CD14-positive monocyte (primary cell): ENCODE measurements at places on chromosomes 5 and 9. TPM values are rescaled to one million over a fixed set of nuclear protein-coding genes. Genes with fewer than 3 reads are reported as not detected.

- H3K4me3 ChIP-seq: no peak overlapping the region
- no peaks in the 10 kb centered on the region for H3K4me1 ChIP-seq
- DNase-seq: no peak
Observed at GRCh38 chr5:37133939-37134338, 115.2 kb downstream of the CPLANE1 start.

The GNA14 gene
- not detected for polyA plus RNA-seq

The PHAX gene
- polyA plus RNA-seq: 19.3 TPM

- no peak overlapping the region for H3K4me3 ChIP-seq
- no peaks in the 10 kb centered on the region for H3K36me3 ChIP-seq
- no peak for DNase-seq
- no peaks in the 10 kb centered on the region for H3K4me1 ChIP-seq
- no peak overlapping the region for H3K27ac ChIP-seq
Observed at GRCh38 chr5:77832938-77833337, 56.8 kb upstream of the TBCA start.

- H3K27ac ChIP-seq: peak overlapping the region; percentile 60
- no peak overlapping the region for H3K4me3 ChIP-seq
- H3K27me3 ChIP-seq: no peaks in the 10 kb centered on the region
- H3K36me3 ChIP-seq: no peaks in the 10 kb centered on the region
- DNase-seq: peak; percentile 51
Observed at GRCh38 chr5:139468421-139468931, 2.3 kb upstream of the SMIM33 start.

- no peak overlapping the region for H3K4me3 ChIP-seq
- H3K27me3 ChIP-seq: no peaks in the 10 kb centered on the region
- no peaks in the 10 kb centered on the region for H3K4me1 ChIP-seq
- no peak for DNase-seq
- no peaks in the 10 kb centered on the region for H3K36me3 ChIP-seq
Observed at GRCh38 chr5:82793808-82794419, 283.3 kb downstream of the TMEM167A start.

The DAB2IP gene
- polyA plus RNA-seq: not detected

GRCh38 chr9:17878810-17879370, 300.0 kb downstream of the SH3GL2 start:
- DNase-seq: no peak
- H3K4me1 ChIP-seq: no peaks in the 10 kb centered on the region
- no peaks in the 10 kb centered on the region for H3K27me3 ChIP-seq
- H3K27ac ChIP-seq: no peak overlapping the region
- H3K4me3 ChIP-seq: no peak overlapping the region

- H3K27ac ChIP-seq: peak overlapping the region; percentile 81
- no peaks in the 10 kb centered on the region for H3K27me3 ChIP-seq
- peak; percentile 75 for DNase-seq
- no peak overlapping the region for H3K4me3 ChIP-seq
- no peaks in the 10 kb centered on the region for H3K36me3 ChIP-seq
- H3K4me1 ChIP-seq: peaks cover 77% of the 10 kb centered on the region
Observed at GRCh38 chr5:61320860-61321259, 11.2 kb upstream of the ZSWIM6 start.

GRCh38 chr5:139262059-139262741, 31.3 kb upstream of the MATR3 start:
- DNase-seq: no peak
- no peaks in the 10 kb centered on the region for H3K4me1 ChIP-seq
- H3K4me3 ChIP-seq: no peak overlapping the region

The PCDHGA8 gene
- not detected for polyA plus RNA-seq

DNA sequence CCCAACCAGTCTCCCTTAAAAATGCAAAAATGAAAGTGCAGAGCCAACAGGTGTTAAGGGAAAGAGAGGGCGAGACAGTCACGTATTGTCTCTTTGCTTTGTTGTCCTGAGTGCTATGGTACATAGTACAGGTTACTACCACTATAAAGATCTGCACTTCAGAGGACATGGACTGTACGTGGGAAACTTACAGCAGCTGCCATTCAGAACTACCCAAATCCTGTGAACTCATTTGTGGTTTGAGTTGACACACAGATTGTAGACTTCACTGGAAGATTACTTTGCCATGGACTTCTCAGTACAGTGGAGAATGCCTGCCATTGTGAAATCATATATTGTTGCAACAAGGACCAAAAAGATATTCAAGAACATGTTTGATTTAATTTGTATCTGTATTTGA, 34.8 kb downstream of the FBXO38 start:
- peaks cover 96% of the 10 kb centered on the region for H3K36me3 ChIP-seq
- H3K27me3 ChIP-seq: no peaks in the 10 kb centered on the region

The ACOT12 gene
- not detected in 2 replicates for polyA plus RNA-seq

- H3K4me1 ChIP-seq: no peaks in the 10 kb centered on the region
- no peaks in the 10 kb centered on the region for H3K27me3 ChIP-seq
- no peak overlapping the region for H3K27ac ChIP-seq
- no peak overlapping the region for H3K4me3 ChIP-seq
- H3K36me3 ChIP-seq: no peaks in the 10 kb centered on the region
Observed at GRCh38 chr5:19880859-19881436, 107.1 kb downstream of the CDH18 start.

The GLRA1 gene
- not detected for polyA plus RNA-seq

The MRRF gene
- 16.0 TPM for polyA plus RNA-seq

GRCh38 chr5:85182344-85182743, 797.7 kb upstream of the EDIL3 start:
- H3K27ac ChIP-seq: no peak overlapping the region
- no peaks in the 10 kb centered on the region for H3K27me3 ChIP-seq
- H3K4me1 ChIP-seq: no peaks in the 10 kb centered on the region
- H3K36me3 ChIP-seq: no peaks in the 10 kb centered on the region
- DNase-seq: no peak
- no peak overlapping the region for H3K4me3 ChIP-seq

DNA sequence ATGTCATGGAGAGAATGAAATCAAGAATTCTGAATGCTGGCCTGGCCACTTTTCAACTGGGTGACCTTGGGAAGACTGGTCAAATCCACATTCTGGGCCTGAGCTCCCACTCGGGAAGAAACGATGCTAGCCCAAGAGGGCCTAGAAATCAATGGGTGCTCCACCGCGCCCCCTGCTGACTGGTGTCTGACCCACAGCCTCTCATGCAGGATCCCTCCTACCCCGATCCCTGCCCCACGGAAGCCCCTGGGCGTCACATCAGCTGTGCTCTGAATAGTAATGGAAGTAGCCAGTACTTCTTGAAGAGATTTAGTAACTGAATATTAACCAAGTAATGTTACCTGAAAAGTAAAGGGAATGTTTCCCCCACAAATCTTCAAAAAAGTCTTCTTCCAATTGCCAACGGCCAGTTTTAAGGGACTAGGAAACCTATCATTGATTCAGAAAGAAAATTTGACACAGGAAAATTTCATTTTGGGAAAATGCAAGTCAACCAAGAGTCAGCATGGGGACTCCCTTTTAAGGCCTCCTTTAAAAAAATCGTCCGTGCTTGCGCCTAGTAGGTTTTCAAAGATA, 43.9 kb downstream of the CRB2 start:
- H3K4me3 ChIP-seq: no peak overlapping the region
- H3K36me3 ChIP-seq: peaks cover 62% of the 10 kb centered on the region
- DNase-seq: no peak
- no peaks in the 10 kb centered on the region for H3K4me1 ChIP-seq
- H3K27me3 ChIP-seq: no peaks in the 10 kb centered on the region

DNA sequence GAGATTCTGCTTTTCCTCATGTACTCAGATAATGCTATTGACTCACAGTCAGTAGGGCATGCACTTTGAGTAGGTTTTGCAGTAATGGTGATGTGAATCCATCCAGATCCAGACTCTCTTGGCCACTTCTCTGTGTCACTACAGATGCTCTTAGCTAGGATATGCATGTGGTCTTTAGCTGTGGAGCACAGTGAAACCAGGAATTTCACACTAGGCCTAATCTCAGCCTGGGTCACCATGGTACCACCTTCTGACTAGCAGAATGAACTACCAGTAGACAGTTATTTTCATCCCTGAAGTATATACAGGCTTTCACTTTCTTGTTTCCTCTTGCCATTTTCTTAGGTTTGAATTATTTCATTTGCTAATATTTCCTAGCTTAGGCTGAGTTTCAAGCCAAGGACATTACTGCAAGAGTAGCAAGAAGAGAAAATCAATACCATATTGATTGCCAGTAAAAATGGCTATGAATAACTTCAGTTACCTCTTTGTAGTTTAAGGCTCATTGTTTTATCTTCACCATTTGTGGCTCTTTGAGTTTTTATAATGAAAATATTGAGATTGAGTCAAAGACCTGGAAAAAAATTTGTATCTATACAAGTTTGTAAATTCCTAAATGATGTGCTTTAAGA, 28.4 kb upstream of the CSNK1G3 start:
- DNase-seq: no peak
- H3K4me3 ChIP-seq: no peak overlapping the region
- H3K4me1 ChIP-seq: no peaks in the 10 kb centered on the region
- H3K36me3 ChIP-seq: no peaks in the 10 kb centered on the region

The C6 gene
- not detected for polyA plus RNA-seq

The C5orf34 gene
- polyA plus RNA-seq: 0.29 TPM

The ABCA1 gene
- polyA plus RNA-seq: 2.3 and 5.1 TPM in 2 replicates

DNA sequence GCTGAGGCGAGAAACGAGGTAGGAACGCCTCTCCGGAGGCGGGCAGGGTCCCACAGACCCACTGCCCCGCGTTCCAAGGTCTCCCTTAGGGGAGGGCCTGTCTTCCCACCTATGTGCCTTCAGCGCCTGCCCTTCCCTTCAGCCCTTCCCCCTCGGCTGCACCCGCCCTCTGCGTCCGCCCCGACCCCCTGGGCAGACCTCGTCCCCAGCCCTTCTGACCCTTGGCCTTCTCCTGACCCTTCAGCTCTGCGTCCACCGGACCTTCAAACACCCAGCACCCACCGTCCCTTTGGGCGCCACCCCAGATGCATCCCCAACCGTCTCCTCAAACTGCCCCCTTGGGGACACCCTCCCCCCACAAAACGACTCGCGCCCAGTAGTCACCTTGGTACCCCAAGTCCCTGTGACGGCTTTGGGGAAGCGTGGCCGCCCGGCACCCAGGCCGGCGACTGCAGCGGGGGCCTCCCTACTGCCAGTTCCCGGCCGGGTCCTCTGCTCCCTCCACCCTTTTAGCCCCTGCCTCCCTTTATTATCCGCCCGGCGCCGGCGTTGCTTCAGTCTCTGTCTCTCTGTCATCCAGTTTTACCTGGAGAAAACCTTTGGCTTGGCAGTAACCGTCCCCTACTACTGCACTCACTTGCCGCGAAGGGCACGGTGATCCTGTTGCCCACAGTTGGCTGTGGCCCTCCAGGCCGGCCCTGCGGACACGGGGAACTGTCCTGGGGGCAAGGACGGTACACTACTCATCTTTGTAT, 421 bp downstream of the RUSC2 start:
- no peaks in the 10 kb centered on the region for H3K36me3 ChIP-seq
- peak overlapping the region; percentile 92 for H3K27ac ChIP-seq
- peak overlapping the region; percentile 93 for H3K4me3 ChIP-seq
- DNase-seq: peak; percentile 28

DNA sequence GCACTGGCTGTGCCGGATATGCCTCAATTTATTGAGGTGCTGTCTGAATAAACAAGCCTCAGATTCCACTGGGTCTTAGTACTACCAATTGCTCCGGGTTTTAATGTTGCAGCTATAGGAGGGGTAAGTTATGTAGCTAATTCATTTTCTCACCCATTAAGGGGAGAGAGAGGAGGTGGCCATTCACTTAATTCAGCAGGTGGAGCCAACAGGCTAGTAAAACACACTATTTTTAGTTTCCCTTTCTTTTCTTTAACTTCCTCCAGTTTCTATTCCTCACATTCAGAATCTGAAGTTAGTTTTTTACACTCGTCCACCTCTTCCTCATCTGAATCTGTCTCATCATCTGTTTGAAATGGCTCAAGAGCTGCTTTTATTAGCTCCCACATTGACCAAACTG, 105.6 kb upstream of the CDH10 start:
- no peaks in the 10 kb centered on the region for H3K27me3 ChIP-seq
- H3K27ac ChIP-seq: no peak overlapping the region
- H3K36me3 ChIP-seq: no peaks in the 10 kb centered on the region
- H3K4me3 ChIP-seq: no peak overlapping the region

GRCh38 chr5:158848634-158849033, 251.1 kb downstream of the EBF1 start:
- no peaks in the 10 kb centered on the region for H3K36me3 ChIP-seq
- H3K27ac ChIP-seq: no peak overlapping the region
- H3K4me1 ChIP-seq: no peaks in the 10 kb centered on the region
- no peak for DNase-seq

GRCh38 chr5:1118231-1118698, 6.4 kb upstream of the SLC12A7 start:
- peaks cover 11% of the 10 kb centered on the region for H3K27me3 ChIP-seq
- no peaks in the 10 kb centered on the region for H3K4me1 ChIP-seq
- no peak overlapping the region for H3K27ac ChIP-seq
- H3K4me3 ChIP-seq: no peak overlapping the region

DNA sequence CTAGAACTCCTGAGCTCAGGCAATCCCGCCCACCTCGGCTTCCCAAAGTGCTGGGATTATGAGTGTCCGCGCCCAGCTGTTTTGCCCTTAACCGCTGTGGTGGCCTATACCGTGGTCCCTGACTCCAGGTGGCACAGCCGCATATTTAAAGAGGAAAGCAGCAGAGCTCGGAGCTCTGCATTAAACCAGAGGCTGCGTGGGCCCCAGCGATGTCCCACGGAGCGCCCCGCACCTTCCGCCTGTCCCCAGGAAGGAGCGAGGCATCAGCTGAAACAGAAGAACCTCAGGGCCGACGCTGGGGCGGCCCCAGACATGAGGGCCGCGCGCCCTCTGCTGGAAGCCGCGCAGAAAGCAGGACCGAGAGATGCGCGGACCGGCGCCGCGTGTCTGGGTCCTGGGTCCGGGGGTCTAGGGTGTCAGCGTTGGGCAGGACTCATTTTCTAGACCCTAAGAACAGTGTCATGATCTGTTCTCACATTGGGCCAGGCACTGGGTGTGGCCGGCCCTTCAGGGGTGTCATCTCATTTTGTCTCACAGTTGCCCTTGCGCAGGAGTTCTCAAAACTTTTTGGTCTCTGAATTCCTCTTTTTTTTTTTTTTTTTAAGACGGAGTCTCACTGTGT, 37.7 kb downstream of the LAMC3 start:
- no peak overlapping the region for H3K27ac ChIP-seq
- no peaks in the 10 kb centered on the region for H3K27me3 ChIP-seq
- H3K4me1 ChIP-seq: peaks cover 10% of the 10 kb centered on the region
- no peaks in the 10 kb centered on the region for H3K36me3 ChIP-seq
- peak; percentile 58 for DNase-seq

The FOXI1 gene
- polyA plus RNA-seq: not detected

The STKLD1 gene
- 0.25 and 0.27 TPM in 2 replicates for polyA plus RNA-seq

GRCh38 chr5:174922955-174923354, 198.6 kb downstream of the MSX2 start:
- no peaks in the 10 kb centered on the region for H3K36me3 ChIP-seq
- H3K4me1 ChIP-seq: no peaks in the 10 kb centered on the region
- no peak overlapping the region for H3K27ac ChIP-seq
- no peak for DNase-seq
- H3K4me3 ChIP-seq: no peak overlapping the region

DNA sequence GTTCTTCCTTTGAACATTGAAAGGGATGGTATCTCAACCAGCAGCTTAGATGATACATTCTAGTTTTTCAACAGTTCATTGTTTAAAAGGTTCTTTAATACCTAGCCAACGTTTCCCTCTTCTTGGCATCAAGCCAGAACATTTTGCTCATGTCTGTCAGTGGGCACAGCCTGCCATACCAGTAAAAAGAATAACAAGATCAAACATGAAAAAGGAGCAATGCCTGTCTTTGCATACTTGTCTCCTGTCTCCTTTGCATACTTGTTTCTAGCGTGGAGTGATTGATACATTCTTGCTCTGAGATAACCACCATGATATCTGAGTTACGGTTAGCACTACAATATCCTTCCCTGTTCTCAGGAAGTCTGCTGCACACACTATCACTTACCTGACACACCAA, 248.6 kb upstream of the DAPK1 start:
- peaks cover 4% of the 10 kb centered on the region for H3K4me1 ChIP-seq
- no peak for DNase-seq
- H3K4me3 ChIP-seq: no peak overlapping the region
- no peaks in the 10 kb centered on the region for H3K27me3 ChIP-seq
- no peaks in the 10 kb centered on the region for H3K36me3 ChIP-seq
- H3K27ac ChIP-seq: no peak overlapping the region

The OTULINL gene
- polyA plus RNA-seq: 107 TPM
